ENCODE measurements at places on chromosomes 16 and 17.

- DNase-seq: no peak
Observed at GRCh38 chr16:22969567-22969966, 155.6 kb downstream of the HS3ST2 start.

- no peak for DNase-seq
Observed at GRCh38 chr17:71383091-71383490, 737.7 kb upstream of the SOX9 start.

GRCh38 chr16:28317040-28317880 is 24.9 kb downstream of the SBK1 start:
- no peak for DNase-seq

DNA sequence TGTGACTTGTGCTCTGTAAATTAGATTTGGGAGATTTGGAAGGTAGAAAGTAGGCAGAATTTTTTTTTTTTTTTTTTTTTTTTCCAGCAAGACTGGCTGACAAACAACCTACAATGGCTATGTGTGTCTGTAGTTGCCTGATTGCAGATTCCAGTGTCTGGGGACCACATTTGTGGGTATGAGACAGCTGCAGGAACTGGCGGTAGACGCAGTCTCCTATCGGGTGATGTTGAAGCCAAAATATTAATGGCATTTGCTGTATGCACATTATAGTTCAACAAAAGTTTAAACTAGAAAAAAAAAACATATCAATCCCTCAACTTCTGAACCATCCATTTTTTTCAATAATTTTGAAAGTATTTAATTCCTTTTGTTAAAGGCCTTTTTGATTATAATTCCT is 665.2 kb downstream of the TOX3 start:
- DNase-seq: no peak

DNA sequence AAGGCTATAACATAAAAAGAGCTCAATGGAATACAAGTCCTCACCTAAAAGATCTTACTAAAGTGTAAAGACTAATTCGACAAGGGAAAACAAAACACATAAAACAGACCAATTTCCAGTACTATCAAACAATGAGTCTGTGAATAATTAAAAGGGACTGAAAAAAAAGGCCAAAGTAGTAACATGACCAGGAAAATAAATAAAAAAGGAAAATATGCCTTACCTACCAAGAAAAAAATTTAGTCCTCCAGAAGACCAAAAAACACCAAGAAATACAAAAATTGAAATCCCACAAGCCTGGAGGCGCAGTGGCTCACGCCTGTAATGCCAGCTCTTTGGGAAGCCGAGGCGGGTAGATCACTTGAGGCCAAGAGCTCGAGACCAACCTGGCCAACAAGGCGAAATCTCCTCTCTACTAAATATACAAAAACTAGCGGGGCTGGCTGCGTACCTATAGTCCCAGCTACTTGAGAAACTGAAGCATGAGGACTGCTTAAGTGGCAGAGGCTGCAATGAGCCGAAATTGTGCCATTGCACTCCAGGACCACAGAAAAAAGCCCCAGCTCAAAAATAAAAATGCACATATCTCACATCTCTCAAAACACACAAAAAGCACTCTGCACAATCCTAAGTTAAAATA is 60.8 kb downstream of the TEX14 start:
- no peak for DNase-seq

DNA sequence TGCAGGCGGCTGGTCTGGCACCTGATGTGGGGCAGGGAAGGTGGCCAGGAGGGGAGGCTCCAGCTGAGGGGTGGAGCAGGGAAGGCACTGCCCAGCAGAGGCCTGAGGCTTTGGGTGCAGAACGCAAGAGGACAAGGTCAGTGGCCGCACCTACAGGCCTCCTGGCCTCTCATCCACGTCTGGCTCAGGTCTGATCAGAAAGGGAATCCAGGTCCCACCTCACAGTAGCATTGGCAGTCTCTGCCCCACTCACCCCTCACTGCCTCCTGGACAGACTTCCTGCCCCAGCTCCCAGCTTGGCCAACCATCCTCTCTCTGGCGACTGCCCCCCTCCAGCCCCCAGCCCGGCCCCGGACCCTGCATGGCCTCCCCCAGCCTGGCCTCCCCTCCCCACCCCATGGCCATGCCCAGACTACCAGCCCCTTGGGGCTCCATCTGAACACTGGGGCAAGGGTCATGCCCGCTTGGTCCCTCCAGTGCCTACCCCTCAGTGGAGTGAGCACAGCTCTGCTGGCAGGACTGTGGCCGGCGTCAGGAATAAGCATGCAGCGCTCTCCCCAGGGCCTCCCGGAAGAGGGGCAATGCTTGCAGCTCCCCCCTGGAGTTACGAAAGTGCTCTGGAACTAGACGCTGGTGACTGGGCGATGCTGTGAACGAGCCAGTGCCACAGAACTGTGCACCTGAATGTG is 4.6 kb downstream of the UTS2R start:
- DNase-seq: no peak

DNA sequence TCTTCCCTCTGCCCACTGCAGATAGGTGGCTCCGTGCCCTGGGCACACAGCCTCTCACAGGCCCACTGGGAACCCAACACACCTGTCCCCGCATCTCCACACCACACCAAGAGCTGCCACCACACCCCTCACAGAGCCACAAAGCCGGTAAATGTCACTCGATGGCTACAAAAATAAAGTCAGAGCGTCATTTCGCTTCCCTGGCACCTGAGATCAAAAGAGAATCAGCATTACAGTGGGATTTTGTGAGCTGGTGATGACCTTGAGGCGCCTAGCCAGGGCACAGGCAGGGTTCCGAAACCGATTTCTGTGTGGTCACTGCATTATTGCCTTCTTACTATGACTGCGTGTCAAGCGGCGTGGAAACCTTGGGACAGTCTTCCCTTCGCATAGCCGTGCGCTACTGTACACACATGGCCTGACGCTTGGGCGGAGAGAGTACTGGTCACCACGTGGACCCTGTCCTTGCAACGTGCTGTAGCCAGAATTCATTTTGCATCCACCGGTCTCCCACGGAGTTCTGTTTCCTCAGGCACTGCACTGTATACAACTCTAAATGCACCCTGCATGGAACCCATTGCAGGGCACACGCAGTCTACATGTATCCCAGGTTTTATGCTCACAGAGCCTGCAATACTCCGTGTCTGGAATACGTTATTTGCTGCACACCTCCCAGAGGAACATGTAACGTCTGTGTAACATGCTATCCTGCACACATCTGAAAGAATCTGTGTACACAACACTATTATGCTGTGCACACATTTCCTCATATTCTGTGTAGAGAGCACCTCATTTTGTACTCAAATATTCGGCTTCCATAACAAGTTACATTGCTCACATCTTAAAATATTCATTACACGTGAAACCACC is 5.8 kb upstream of the FOXF1 start:
- no peak for DNase-seq

GRCh38 chr17:39014795-39015545 is 47.8 kb upstream of the FBXO47 start:
- no peak for DNase-seq

- DNase-seq: no peak
Observed at GRCh38 chr16:85358704-85359146, 246.5 kb upstream of the CIBAR2 start.

GRCh38 chr17:58303971-58304749 is 23.4 kb upstream of the MPO start:
- DNase-seq: no peak

GRCh38 chr16:71648921-71649320 is 22.9 kb downstream of the MARVELD3 start:
- DNase-seq: no peak

- peak; percentile 51 for DNase-seq
Observed at GRCh38 chr16:3266873-3267537, 10.6 kb upstream of the MEFV start.

Data from BJ (cell line).